ENCODE measurements at places on chromosomes 1 and 21. TPM values are rescaled to one million over a fixed set of nuclear protein-coding genes. Genes with fewer than 3 reads are reported as not detected.

KMO gene
- polyA plus RNA-seq: 0.01 TPM

CELA3B gene
- polyA plus RNA-seq: 0.34 TPM

- no peak for DNase-seq
Observed at GRCh38 chr1:224541901-224542630, 74.1 kb upstream of the CNIH3 start.

GRCh38 chr21:31398574-31398973 lies 54.5 kb upstream of the TIAM1 start:
- DNase-seq: no peak

GRCh38 chr1:56147459-56147858 lies 431.9 kb downstream of the PLPP3 start:
- DNase-seq: no peak

All from HepG2 (cell line).